ENCODE measurements at places on chromosomes 7 and 10.

GRCh38 chr7:128162666-128163065 is 78.4 kb upstream of the LEP start:
- no peak for DNase-seq

DNA sequence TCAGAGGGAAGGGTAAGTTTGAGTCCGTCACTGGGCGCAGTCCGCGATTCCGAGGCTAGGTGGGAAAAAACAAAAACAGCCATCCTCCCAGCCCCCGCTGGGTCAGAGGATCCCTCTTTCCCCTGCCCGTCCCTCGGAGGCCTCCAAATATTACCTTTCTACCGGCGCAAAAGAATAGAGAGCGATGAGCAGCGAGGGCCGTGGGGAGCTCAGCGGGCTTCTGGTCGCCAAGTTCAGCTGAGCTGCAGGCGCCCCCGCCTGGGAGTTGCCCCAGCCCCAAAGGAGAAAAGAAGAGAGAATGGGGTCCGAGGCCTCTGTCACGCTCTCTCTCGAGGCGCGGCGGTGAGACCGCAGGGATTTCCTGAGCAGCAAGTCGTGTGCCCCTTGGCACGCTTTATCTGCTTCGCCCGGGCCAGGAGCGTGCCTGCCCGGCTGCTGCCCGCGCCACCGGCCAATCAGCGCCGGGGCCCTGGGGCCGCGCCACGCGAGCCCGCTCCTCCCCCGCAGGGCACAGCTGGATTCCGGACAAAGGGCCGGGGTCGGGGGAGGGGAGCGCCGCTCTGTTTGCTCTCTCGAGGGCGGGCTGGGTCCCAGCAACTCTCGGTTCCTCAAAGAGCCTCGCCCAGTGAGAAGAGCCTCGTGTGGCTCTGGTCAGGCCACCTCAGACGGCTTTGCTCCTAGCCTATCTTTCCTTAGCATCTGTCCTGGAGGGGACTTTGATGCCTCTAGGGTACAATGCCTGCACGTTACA is at the start of gene NEUROG3:
NEUROG3 (minus strand) TSS at position 367 of the 751 bp plus-strand sequence. CDS start 379 bp downstream, outside the sequence.
- DNase-seq, result no peak

DNA sequence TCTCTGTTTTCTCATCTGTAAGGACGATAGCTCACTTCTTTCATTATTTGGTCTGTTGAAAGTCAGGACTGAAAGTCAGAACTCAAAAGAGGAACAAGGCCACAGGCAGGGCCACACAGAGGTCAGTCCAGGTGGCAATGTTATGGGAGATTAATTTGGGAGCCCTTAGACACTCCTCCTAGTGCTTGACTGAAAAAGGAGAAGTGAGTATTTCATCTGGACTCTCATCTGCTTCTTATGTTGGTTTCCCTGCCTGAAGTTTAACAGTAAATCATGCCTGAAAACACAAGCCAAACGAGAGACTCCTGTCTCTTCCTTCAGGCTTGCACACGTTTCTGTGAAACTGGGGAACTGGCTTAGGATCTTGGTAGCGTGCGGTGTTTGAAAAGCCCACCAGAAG is 248.5 kb downstream of the BUB3 start:
- no peak for DNase-seq

DNA sequence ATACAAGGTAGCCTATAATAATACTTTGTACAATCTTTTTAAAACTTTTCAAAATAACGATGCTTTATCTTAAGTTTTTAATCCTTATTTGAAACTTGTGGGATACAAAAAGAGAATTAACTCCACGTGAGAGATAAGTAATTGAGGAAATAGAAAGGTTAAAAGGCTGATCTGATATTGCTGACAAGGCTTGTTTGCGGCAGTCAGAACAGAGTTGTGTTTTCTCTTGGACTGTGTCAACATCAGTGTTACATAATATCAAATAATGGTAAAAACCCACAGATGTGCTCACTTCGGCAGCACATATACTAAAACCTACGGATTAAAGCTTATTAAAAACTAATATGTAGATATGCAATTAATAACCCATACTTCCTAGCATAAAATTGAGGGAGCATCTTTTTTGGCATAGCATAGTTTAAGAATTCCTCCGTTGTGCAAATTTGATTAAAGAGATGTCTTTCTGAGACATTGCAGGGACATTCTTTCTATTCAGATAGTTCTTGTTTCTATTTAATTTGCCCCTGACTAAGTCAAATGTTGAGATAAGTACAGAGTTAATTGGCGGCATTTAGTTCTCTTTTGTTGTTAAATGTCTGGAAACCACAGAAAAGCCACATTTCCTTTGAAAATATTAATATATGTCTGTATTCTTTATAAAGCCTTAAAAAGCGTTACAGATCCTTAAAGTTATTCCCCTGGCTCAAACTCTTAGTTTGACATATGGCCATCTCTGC is 63.3 kb downstream of the FAM185A start:
- no peak for DNase-seq

All from stimulated activated CD8-positive, alpha-beta memory T cell treated with anti-CD3 and anti-CD28 coated beads, Interleukin-2, amount 100 ng/mL, for 48 hours (primary cell).